ENCODE measurements at places on chromosomes 13 and 19.

DNA sequence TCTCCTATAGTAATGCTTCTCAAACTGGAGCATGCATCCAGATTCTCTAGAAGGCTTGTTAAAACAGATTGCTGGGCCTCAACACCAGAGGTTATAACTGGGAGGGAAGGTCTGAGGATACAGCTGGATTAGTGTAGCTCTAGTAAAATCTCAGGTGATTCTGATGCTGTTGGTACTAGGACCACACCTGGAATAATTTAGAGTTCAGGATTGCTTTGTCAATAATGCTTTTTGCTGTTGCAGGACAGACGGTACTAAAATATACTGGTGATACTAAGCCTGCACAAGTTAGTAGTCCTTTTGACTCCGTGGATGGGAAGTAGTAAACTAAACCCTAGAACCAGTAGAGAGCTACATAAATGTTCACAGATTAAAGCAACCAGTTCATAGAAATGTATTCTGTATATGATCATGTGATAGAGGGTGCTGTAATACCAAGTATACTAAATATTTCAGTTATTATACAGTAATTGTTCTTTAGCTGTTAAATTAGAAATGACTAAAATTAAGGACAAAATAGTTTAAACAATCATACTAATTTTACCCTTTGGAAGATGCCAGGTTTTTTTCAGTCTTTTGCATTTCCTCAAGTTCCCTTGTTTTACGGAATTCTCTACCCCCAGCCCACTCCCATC, 258.2 kb upstream of the STARD13 start:
- no peak for DNase-seq

DNA sequence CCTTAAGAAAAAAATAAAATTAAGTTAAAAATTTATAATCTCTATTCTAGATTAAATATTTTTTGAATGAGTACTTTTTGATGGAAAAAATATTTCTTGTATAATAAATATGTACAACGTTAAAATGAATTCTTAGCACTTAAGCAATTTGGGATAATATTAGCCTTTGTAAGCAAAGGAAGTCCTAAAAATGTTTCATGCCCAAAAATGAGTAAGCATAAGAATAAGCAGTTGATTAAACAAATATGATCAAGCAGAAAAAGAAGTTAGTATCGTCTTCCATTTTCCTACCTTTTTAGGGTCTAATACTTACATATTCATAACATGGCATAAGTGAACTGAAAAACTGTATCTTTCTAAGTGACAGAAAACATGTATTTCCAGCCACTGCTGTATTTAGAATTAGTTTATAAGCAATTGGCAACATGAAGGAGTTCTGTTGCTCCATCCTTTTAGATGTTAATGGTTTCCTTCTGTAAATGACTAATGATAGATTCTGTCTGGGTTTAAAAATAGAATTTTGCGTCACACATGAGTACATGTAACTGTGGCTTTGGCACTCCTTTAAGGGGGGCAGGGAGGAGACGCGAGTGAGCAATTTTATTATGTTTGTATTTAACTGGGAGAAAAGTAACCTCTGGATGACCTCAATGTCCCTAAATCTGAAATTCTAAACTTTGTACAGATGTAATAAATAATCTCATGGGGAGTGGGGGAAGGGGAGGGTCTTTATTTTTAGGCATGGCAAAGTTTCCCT, 237.4 kb downstream of the RGCC start:
- DNase-seq, result no peak

- DNase-seq, result no peak
Observed at GRCh38 chr13:75748874-75749273, 112.7 kb downstream of the LMO7 start.

DNA sequence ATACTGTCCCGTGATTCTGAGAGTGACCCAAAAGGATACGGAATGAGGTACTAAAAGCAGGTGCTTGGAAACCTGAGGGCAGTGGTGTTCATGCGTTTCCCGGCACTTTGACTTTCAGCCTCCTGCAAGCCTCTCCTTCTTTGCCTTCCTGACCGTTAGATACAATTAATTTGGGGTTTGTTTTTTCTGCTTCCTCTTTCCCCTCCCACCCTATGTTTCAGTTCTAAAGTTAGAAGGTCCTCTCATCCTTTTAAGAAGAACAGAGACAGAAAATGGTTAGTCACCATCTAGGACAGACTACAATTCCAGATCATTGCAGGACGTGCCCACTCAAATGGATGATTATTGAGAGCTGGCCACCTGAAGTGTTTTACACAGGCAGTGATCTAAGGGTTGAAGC, 1.8 kb upstream of the LILRB4 start:
- DNase-seq, result no peak

DNA sequence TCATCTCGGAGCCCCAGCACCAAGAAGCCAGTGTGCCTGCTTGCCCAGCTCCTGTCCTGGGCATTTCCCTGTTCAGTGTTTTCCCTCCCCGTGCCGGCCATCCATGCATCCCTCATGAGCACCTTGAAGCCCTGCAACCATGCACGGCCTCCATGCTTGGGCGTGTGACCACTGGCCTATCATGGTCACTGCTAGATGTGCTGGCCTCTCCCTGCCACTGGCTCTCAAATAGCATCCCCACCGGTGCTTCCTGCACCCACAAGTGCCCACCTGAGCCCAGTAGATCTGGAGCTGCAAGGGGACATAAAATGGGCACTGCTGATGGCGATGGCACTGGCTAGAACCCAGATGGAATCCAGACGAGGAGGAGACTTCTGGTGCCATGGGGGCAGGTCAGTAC, 126.0 kb downstream of the TUBA3C start:
- no peak for DNase-seq

DNA sequence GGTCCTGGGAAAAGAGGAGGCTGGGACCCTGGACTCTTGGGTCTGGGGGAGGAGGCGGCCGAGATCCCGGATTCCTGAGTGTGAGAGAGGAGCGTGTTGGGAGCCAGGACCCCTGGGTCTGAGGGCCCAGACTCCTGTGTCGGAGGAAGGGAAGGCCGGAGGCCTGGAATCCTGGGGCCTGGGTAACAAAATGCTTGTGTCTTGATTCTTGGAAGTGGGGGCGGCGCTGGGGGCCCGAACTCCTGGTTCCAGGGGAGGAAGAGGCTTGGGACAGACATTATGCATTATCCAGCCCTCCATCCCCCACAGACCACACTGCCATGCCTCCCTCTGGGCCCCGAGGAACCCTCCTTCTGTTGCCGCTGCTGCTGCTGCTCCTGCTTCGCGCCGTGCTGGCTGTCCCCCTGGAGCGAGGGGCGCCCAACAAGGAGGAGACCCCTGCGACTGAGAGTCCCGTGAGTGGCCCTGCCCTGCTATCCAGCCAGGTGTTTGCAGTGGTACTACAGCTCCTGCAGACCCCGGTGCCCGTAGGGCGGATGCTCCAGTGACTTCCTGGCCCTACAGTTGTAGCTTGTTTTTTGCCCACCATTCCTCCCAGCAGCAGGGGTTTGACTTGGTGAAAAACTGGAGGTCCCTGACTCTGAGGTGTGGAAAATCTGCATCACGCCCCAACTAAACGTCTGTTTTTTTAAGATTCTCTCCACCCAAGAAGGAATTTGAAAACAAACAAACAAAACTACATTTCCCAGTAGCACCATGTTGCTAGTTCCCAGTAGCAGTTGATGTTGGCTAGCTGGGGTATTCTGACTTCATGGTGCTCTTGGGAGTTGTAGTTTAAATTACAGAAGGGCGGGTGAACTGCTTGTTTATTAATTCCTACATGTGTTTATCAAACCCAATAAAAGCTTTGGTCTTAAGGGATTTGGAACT, 630 bp downstream of the NUCB1 start:
- no peak for DNase-seq

DNA sequence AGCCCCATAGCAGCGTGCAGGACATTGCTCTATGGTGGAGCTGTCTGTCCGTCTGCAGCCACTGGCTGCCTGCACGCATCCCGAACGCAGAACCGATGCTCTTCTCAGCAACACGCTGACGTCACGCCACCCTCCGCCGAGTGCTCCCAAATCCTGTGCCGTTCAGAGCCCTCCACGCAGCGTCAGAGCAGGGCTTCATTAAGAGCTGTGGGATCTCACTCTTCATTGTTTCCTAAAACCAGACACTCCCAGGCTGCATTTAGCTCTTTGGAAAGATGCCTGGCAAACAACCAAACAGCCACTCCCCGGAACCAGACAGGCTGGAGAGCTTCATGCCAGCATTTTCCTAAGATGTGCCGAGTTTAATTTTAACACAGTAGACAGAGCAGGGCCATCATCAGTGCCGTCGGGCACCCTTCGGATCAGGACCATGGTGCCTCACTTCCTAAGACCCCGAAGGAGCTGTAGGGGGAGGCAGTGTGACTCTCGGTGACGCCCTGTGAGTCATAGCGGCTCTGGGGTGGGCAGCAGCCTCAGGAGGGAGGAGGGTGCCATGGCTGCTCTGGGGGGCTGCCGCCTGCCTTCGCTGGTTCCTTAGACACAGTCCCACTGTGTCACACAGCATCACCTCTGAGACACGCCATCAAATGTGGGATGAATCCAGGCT, 131.5 kb upstream of the MCF2L start:
- no peak for DNase-seq

DNA sequence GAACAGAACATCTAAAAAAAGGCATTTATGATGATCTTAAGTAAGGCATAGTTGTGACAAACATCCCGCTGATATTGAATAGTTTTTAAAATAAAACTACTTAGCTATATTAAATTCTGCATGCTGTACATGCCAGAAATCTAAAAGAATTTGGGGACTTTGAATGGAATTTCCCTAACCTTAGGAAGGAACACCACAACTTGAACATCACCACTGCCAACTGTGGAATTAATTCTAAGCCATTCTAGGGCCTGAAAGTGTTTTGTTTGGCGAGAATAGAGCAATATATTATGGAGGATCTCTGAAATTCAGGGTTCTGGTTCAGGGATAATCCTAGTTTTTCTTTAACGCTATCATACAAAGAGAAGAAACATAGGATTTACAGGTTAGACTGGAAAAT, 17.8 kb upstream of the LATS2 start:
- no peak for DNase-seq

- no peak for DNase-seq
Observed at GRCh38 chr19:14467816-14468215, 7.3 kb downstream of the PTGER1 start.

All from activated T-helper 1 cell treated with anti-CD3 and anti-CD28 coated beads, Interleukin-2, amount 50 U/mL, for 16 hours (primary cell).